Panc1 (cell line): ENCODE measurements at places on chromosomes 5 and 9.

GRCh38 chr9:136974817-136975535, 2.3 kb upstream of the PTGDS start:
- DNase-seq = no peak

DNA sequence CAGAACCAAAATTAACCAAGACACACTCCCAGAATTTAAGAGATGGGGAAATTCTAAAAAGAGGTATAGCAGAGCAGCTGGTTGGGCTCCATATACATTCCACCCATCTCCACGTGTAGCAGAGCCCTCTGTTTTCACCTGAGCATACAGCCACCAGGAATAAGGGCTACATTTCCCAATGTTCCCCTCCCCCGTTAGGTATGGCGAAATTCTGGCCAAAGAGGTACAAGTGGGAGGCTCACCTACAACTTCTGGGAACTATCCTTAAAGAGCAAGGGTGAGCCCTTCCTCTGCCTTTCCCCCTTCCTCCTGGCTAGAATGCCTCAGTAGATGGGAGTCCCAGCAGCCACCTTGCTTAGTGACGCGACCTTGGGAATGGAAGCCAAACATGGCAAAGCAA, 5.3 kb upstream of the SAP30L start:
- no peak for DNase-seq

DNA sequence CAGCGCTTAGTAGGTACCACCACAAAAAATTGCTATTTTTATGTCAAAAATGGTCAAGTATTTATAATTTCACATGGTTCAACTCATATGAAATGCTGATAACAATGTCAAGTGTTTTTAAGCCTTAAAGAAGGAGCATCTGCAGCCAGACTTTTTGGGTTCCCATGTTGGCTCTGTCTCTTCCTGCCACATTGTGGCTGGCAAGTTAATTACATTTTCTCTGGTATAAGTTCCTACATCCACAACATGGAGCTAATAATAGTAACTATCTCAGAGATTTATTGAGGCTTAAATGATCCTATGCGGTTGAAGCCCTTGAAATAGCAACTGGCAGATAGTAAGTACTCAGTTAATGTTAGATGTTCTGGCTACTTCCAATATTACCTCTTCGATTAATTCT, 5.4 kb downstream of the ATP10B start:
- no peak for DNase-seq

DNA sequence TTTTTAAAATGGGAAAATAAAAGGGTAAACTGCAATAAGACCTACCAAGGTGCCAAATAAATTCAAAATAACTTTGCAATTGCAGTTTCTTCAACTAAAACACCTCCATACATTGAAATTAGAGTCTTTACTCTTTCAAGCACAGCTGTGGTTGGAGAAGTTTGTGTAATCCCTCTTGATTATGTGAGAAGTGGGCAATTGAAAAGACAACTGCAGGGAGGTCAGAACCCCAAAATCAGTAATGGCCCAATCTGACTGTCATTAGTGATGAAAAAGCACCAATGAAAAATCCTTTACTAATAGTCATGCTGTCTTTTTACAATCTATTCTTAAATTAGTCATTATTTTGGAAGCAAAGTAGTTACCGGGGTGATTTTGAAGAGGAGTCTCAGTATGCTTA, 116.7 kb upstream of the RGMB start:
- no peak for DNase-seq

GRCh38 chr5:56734091-56734694, 81.2 kb upstream of the MAP3K1 start:
- no peak for DNase-seq

DNA sequence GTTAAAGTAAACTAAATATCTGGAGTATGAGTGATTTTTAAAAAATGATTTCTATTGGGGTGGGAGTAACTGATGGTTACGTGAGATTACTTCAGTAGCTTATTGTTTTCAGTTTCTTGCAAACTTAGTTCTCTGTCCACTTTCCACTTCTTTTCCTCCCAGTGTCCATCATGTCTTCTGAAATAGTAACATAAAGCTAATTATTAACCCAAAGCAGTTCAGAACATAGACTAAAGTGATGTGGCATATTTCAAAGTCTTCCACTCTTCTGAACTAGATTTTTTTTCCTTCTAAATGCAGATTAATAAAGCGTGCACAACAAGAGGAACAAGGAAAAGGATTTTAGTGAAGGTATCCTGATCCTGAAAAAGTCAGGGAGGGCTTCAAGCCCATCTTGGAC, 114.1 kb downstream of the MAN2A1 start:
- DNase-seq = no peak

DNA sequence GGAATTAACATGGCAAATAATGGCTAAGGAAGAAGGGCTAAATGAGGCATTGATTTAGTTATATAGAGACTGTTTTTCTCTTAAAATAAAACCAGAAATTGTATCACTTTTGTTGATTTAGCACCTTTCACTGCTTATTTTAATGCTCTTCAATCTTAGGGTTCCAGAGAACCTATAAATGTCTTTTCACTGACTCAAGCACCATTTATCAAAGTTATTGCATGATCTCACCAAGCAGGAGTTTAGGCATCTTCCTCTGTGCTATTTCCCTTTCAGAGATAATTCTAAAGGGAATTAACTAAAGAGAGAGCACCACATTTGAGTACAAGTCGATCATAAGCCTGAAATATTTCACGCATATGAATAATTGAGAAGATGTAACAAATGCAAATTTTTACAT, 357.1 kb downstream of the CDH18 start:
- no peak for DNase-seq
